ENCODE measurements at places on chromosomes 2 and 18. TPM values are rescaled to one million over a fixed set of nuclear protein-coding genes. Genes with fewer than 3 reads are reported as not detected.

DNA sequence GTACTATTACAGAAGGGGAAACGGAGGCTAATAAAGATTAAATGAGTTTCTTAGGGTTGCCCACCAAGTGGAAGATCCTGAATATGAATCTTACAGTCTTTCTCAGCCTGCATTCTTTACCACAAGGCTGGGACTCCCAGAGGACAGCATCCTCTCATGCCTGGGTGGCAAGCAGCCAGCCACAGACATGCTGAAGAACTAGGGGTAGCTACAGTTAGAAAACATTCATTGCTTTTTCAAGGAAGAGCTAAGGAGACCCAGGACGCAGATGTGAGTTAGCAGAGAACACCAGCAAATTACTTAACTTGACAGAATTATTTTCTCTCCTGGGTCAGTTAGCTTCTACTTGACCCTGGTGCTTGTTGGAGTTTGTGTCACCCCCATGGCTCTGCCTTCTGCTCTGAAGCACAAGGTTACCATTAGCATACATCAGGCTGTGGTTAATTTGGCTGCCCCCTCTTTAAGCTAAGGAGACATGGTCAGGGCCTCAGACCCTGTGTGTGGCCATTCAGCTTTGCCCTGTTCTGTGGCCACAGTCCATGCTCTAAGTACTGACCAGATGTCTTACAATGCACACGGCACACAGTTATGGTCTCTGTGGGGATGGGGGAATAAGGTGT lies 132.3 kb upstream of the TNP1 start:
- DNase-seq, result no peak

DNA sequence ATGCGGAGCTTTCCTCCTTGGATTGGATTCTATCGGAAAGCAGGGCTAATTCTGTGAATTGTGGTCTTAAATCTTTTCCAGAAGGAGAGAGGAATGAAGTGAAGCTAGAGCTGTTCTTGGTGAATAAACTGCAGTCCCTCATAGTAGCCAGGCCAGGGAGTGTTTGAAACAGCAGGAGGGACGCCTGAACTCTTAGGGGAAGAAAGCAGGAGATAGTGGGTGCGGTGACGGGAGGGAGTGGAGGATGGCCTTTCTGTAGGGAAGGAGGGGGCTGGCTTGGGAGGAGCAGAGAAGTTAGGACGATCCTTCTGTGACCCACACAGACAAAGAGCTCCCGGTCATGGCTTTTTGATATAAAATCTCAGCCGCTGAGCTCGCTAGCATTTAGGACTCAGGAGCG lies 47.5 kb upstream of the KCNF1 start:
- DNase-seq, result no peak

DNA sequence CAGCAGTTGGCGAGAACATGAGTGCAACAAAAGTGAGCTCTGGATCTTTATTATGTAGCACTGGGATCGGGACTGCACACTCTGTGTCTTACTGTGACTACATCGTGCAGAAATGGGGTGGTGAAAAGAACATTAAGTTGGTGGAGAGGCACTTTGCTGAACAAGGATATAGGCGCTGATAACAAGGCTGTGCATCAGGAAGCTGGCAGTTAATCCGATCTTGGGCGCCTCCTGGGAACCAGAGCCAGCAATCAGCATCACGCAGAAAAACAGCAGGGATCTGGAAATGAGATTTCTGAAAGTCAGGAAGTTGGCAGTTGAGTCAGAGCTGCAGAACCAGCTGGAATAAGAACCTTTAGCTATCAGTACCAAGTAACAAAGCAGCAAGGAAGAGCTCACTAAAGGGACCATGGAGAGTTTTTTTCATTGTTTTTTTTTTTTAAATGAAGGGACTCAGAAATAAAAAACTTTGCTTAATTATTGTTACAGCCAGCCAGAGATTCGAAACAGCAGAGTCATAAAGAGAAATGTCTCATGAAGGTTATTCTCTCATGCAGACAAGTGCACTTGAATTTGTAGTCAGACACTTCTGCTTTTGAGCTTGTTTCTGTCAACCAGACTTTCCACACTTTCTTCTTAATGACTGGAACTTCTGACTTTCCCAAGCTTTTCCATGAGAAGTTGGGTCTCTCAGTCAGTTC lies 22.8 kb upstream of the MYO3B start:
- no peak for DNase-seq

- DNase-seq, result no peak
Measured at GRCh38 chr2:105977212-105977611, 216.9 kb downstream of the UXS1 start.

GRCh38 chr2:101016-101415 lies 54.7 kb upstream of the FAM110C start:
- no peak for DNase-seq

- no peak for DNase-seq
Measured at GRCh38 chr2:34252111-34252510, 653.0 kb upstream of the FAM98A start.

- DNase-seq, result no peak
Measured at GRCh38 chr18:765764-766549, 46.1 kb downstream of the YES1 start.

GRCh38 chr2:179562330-179562885 lies 297.8 kb upstream of the SESTD1 start:
- DNase-seq, result no peak

- no peak for DNase-seq
Measured at GRCh38 chr2:7984693-7985353, 697.0 kb upstream of the ID2 start.

DNA sequence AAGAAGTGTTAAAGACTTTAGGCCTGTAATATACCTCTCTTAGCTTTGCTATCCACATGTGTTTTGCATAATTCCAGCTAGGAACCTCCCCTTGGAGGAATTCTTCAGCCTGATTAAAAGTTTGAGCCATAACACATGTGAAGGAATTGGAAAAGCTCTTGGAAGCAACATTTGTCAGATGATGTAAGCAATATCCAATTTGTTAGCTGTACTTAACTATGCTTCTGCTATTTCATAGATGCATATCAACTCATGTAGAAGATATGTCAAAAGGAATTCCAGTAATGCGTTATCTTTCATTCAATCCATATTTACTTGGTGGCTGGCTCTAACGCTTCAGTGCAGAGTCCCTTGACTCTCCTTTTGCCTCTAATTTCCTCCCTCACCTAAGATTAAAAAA lies 46.2 kb downstream of the PKP4 start:
- no peak for DNase-seq

- no peak for DNase-seq
Measured at GRCh38 chr18:55861266-55861665, 273.3 kb upstream of the TCF4 start.

The TRPM8 gene
- 19.8 TPM for polyA plus RNA-seq

The CYP27A1 gene
- 311 TPM for polyA plus RNA-seq

The TLX2 gene
- polyA plus RNA-seq, result not detected

The HOXD3 gene
- polyA plus RNA-seq, result not detected

Data from liver (tissue), 10 donors.